ENCODE measurements at places on chromosomes 12 and 14. TPM values are rescaled to one million over a fixed set of nuclear protein-coding genes. Genes with fewer than 3 reads are reported as not detected.

Gene RPS6KA5
- 13.4 TPM for total RNA-seq

Gene TM9SF1
- 21.5 TPM for total RNA-seq

Gene RD3L
- 1.2 TPM for total RNA-seq

Gene GPR84
- total RNA-seq: 0.23 TPM

Gene YBX3
- 14.8 TPM for total RNA-seq

Gene KLRC2
- 4.4 TPM for total RNA-seq

Gene SAV1
- 20.8 TPM for total RNA-seq

Gene CNTN1
- 654 TPM for total RNA-seq

Gene LALBA
- total RNA-seq: not detected

Gene WBP11
- total RNA-seq: 28.4 TPM

Gene PIWIL1
- total RNA-seq: 0.23 TPM

Gene KRT74
- total RNA-seq: not detected

Gene NPFF
- total RNA-seq: 1.2 TPM

Gene KIAA0586
- total RNA-seq: 27.5 TPM

Gene GTF2A1
- 75.7 TPM for total RNA-seq

Gene KLRD1
- total RNA-seq: under 0.01 TPM

Gene SAMD15
- total RNA-seq: 20.8 TPM

Gene ZNF891
- total RNA-seq: 9.5 TPM

Gene GYS2
- total RNA-seq: not detected

Gene CTSG
- 1.6 TPM for total RNA-seq

Gene RILPL1
- total RNA-seq: 6.2 TPM

Gene CLEC6A
- not detected for total RNA-seq

Gene POLE2
- 9.7 TPM for total RNA-seq

Gene IGF1
- total RNA-seq: 12.0 TPM

Gene CLEC14A
- total RNA-seq: 5.3 TPM

Gene CPM
- 2.5 TPM for total RNA-seq

Gene CFAP251
- total RNA-seq: 12.9 TPM

Gene ZBTB25
- total RNA-seq: 19.1 TPM

Gene ERP29
- total RNA-seq: 51.2 TPM

Gene RNU6-8
- total RNA-seq: not detected

Gene MCRS1
- 37.8 TPM for total RNA-seq

Gene MANSC1
- 3.7 TPM for total RNA-seq

Gene CCDC184
- total RNA-seq: 30.9 TPM

Gene OASL
- total RNA-seq: 0.46 TPM

Gene BCL11B
- 81.0 TPM for total RNA-seq

Gene LAG3
- not detected for total RNA-seq

Gene RND1
- 26.1 TPM for total RNA-seq

Gene TAS2R9
- 0.92 TPM for total RNA-seq
